Neural progenitor cell (in vitro differentiated cells): ENCODE measurements at places on chromosomes 13 and 19.

- no peak for DNase-seq
These were observed 294.2 kb downstream of the PCDH17 start for GRCh38 chr13:57925751-57926150.

GRCh38 chr19:16679811-16680210 lies 18.9 kb downstream of the TMEM38A start:
- DNase-seq: no peak

DNA sequence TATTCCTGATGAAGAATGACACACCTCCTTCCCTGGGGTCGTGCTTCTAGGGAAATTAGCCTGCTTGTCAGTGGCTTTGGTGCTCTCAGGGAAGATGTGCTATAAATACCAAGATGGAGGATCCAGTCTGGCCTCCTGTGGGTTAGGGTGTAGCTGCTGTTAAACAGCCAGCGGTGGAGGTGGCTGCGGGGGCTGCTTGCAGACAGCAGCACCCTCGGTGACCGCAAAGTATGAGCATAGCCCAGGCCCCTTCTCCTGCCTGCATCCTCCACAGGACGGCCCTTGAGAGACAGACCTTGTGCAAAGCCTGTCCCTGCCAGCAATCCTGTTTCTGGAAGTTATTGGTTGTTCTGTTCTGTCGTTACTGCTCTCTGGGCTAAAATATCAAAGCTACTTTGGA lies 11.4 kb downstream of the VSTM2B start:
- DNase-seq: no peak

- no peak for DNase-seq
These were observed 21.7 kb upstream of the SCEL start for GRCh38 chr13:77513719-77514335.

DNA sequence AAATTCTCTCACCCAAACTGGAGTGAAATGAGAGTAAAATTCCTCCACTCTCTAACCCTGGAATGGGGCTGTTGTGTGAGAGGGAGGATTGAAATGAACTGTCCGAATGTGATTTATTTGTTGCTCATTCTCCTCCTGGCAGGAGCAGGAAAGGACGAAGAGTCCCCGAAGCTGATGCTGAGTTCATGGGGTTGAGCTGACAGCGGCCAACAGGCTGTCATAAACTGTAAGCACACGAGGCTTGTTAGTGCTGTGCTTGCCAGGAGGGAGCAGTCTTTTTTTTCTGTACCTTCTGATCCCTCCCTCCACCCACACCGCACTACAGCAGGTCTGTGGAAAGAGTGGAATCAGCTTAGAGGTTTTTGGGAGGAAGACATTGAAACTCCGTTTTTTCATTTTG lies 33.1 kb upstream of the ZNF331 start:
- DNase-seq: no peak

- no peak for DNase-seq
These were observed 203.8 kb downstream of the ATP8A2 start for GRCh38 chr13:25575562-25575961.

DNA sequence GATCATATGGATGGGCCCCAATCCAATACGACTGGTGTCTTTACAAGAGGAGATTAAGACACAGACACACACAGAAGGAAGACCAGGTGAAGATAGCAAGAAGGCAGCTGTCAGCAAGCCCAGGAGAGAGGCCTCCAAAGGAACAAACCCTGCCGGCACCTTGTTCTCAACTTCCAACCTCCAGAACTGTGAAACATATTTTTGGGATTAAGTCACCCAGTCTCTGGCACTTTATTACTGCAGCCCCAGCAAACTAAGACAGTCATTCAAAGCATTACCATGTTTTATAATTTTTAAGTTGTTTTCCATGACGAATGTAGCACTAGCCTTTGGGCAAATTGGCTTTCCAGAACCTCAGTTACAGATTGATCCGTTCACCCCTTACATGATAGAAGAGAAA lies 11.3 kb downstream of the STARD13 start:
- DNase-seq: no peak

GRCh38 chr13:46896341-46897137 lies at the start of gene HTR2A:
Gene HTR2A, minus strand, starts transcription at chr13:46897053. Its CDS starts 1,147 bp downstream, at chr13:46895906.
- DNase-seq: peak; percentile 55

GRCh38 chr13:31786011-31786410 lies 46.7 kb downstream of the RXFP2 start:
- no peak for DNase-seq

DNA sequence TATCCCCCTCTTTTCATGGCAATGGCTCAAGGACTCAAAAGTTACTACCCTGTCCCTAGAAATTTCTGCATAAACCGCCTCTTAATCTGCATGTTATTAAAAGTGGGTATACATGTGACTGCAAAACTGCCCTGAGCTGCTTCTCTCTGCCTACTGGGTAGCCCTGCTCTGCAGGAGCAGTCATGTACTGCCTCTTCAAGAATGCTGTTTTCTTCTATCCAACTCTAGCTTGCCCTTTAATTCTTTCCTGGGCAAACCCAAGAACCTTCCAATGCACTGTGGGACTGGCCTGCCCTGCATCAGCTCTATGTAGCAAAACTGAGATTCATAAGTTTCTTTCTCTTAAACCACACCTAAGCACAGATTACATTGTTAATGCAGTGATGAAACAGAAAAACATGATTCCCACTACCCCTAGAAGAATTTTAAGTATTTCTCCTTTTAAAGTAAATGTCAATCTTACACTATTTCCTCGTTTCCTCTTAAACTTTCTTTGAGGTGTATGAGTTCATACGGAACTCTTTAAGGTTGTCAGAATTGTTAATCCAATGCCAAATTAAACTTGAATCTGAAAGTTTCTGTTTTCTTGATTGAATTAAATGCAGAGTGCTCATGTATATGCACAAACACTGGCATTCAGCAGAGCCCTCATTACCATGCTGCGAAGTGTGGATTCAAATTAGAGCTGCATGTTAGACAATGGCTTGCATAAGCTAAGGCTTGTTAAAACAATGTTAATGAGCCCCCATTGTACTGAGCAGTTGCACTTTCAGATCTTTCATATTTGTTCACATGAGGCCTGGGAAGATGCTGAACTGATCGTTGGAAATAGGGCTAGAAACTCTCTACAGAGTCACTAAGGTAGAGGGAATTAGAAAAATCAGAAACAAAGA lies 669.9 kb upstream of the PCDH20 start:
- DNase-seq: no peak

DNA sequence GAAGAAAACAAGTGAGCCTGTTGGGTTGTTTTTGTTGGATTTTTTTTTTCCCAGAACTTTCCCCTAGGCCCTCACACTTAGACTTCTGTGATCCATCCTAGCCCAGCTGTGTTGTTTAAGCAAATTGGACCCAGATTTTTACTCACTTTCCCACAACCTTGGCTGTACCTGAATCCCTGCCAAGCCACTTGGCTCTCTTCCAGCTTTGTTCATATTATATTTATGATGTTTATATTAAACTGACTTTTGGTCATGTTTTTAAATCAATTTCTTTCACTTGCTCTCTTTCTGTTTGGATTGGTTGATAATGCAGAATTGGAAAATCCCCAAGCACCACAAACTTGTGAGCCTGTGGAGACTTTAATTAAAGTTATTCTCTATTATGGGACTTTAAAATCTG lies 16.6 kb downstream of the OLFM4 start:
- DNase-seq: no peak

- no peak for DNase-seq
These were observed 21.0 kb downstream of the SERP2 start for GRCh38 chr13:44394658-44395057.

DNA sequence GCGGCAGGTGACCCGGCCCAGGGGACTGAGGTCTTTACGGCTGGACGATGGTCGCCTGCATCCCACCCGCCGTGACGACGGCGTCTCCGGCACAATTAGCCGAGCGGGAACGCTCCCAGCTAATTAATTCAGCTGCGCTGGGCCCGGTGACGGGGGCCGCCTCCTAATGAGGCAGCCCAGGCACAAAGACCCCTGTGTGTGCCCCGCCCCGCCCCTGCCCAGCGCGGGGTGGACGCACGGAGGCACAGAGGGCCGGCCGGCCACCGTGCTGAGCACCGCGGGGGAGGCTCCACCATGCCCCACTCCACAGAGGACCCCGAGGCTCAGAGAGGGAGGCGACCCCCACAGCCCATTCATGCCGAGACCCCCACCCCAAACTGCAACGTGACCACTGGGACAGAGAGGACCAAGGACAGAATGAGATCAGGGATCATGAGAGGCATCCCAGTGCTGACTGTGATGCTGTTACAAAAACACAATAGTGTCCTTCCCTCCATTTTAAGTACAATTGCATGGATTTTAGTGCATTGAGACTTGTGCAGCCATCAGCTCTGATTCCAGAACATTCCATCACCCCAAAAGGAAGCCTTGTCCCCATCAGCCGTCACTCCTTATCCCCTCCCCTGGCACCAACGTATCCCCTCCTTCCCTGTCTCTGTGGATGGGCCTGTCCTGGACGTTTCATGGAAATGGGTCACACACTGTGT lies 17.0 kb downstream of the EFNA2 start:
- DNase-seq: peak; percentile 85
